ENCODE measurements at places on chromosomes 7 and 10.

DNA sequence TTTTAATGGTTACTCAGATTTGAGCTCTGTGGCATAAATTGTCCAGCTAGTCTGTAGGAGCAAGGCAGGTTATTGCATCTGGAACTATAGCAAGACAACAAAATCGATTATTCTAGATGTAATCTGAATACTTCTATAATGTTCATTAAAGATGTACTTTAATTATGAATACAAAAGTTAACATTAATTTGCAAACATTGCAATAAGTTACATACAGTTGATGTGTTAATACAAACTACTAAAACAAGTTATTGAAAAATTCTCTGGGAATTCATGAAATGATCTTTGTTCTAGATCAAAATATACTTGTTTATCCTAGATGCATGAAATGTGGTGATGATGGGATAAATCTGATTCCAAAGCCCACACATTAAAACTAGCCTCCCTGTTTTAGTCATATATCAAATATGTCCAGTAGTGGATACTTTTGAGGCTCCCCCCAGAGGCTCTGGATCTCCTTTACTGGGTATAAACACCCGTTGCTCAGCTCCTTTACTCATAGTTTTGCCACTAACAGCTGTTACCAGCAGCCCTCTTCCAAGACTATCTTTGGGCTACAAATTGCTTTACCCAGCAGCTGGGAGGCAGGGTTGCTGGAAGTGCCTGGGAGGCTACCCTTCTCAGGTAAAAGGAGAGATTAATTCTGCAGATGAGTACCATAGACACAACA lies 78.1 kb downstream of the ARL4A start:
- no peak for DNase-seq

DNA sequence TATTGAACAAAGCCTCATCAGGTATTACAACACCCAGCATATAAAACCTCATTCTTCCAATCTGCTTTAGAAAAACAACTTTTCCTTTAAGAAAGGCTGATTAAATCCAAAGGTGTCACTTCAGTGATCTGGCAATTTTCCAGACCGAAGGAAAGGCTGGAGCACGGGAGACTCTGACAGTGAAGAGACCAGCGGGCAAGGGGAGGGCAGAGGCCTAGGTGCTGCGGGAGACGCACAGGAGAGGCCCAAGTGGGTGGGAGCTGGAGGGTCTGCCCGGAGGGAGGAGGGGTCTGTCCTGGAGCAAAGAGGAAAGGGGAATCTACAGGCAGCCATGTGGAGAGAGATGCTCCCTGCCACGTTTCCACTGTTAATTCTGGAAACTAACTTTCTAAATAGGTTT lies 24.3 kb upstream of the PPP2R2D start:
- no peak for DNase-seq

DNA sequence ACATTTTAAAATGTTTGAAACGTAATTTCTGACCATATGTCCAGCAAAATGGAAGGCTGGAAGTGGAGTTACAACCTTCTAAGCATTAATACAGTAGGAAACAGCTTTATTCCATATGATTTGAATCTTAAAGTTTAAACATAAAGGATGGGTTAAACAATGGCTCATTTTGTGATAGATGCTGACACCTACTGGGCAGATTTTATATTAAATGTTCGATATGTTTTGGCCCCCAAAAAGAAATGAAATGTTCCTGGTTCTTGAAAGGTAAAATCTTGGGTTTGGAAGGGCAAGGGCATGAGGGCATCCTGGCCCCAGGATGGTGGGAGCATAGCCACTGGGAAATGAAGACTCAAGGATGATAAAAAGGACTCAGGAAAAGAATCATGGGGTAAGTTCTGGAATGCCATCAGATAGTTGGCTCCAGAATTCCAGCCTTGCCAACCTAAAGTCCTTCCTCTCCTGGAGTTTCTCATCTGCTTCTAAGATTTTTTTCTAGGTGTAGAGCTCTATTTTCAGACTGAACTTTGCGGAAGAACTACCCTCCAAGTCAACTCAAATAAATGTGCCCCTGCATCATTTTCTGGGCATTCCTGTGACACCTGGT lies 34.6 kb upstream of the SLC35G1 start:
- DNase-seq = no peak

- DNase-seq = no peak
These were observed 3.3 kb upstream of the DIP2C start for GRCh38 chr10:692682-693351.

- no peak for DNase-seq
These were observed 184.5 kb downstream of the PRKCQ start for GRCh38 chr10:6395606-6396005.

DNA sequence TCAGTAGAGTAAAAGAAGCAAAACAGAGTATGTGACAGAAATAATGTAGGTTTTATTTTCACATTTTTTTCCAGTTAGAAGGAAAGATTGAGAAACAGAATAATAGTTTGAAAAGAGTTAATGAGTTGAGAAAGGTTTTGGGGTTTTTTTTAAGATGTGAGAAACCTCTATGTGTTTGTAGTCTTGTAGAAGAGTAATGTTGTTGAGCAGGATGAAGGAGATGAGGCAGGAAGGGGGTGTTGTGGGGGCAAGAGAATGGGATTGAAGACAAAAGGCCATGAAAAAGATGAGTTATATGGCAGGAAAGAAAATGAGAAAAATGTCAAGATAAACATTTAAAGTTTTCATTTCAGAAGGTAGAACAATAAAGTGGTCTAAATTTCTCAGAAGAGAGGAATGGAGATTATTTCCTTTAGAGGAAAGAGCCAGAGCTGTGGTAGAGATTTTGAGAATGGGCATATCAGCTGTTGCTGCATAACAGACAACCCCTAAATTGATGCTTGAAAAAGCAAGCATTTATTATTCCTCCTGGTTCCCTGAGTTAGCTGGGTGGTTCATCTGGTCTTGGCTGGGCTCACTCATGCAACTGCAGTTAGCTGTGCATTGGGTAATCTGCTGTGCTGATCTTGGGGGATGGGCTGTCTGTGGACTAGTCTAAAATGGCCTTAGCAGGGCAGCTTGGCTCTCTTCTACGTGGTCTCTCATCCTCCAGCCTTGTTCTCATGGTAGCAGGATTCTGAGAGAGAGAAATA lies 27.1 kb downstream of the PCGF5 start:
- DNase-seq = no peak

GRCh38 chr10:22823109-22823508 lies 104.7 kb upstream of the ARMC3 start:
- no peak for DNase-seq

GRCh38 chr10:56095506-56096225 lies 265.4 kb downstream of the ZWINT start:
- DNase-seq = no peak

DNA sequence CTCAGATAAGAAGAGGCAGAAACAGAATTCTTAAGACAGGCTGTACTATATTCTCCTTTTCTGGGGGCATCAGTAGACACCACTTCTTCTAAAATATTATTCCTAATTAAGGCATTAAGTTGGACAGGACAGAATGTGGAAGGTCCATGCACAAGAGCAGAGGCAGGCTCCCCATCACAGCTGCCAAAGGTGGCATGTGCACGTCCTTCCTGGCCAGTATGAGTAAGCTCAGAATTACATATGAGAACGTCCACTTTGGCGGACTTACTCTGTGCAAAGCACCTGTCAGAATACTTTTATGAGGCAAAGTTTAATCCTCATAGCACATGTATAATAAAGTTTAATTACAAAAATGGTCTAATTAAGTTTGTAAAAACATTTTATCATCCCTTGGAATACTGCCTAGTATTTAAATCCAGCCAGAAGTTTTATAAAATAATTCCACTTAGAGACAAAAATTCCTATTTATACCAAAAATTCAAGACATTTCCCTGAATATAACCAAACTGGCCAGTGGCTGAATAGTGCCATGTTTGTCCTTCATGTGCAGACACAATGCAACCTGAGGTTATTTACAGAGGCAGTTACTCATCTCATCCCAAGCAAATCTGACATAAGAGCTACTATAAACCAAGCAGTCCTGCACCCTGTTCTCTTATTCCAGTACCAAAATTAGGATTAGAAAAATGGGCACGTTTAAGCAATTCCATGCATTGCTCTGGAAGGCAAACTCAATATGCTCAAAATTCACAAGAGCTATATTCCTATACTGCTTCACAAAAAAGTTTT lies 65.5 kb downstream of the CACUL1 start:
- DNase-seq = no peak

DNA sequence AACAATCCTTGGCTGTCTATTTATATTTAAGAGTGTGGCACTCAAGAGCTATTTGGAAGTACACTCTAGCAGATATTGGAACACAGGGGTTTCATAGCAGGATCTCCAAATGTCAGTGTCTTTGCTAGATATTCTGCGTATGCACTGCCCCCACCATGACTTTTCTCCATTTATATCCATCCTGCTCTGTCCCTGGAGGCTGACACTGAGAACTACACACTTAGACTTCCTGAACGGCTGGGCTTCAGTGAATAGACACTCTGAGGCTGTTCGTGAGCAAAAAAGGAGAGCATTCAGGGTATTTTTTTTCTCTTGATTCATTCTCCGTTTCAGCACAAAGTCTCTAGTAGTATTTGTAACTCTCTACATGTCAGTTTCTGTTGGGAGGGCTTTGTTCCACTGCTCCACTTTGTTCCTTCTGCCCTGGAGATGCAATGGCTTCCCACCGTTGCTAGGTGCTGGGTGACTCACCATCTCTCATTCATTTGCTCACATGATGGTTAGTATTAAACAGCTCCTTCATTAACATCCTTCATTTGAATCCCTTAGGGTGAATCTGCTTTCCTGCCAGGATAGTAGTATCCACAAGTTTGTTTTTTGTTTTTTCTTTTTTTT lies 155.9 kb upstream of the SLC13A1 start:
- DNase-seq = no peak

DNA sequence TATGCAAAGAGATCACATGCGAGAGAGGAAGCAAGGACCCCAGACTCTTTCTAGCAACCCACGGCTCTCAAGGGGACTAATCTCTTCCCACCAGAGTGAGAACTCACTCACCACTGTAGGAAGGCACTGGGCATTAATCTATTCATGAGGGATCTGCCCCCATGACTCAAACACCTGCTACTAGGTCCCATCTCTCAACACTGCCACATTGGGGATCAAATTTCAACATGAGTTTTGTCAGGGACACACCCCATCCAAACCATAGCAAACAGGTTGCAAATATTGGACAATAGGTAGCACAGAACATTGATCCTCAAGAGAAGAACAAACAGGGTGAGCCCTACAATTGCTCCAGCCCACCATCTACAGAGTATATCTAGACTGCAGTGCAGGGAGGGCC lies 740.6 kb downstream of the LRMDA start:
- DNase-seq = no peak

- DNase-seq = no peak
These were observed 44.0 kb downstream of the TARP start for GRCh38 chr7:38229386-38229785.

DNA sequence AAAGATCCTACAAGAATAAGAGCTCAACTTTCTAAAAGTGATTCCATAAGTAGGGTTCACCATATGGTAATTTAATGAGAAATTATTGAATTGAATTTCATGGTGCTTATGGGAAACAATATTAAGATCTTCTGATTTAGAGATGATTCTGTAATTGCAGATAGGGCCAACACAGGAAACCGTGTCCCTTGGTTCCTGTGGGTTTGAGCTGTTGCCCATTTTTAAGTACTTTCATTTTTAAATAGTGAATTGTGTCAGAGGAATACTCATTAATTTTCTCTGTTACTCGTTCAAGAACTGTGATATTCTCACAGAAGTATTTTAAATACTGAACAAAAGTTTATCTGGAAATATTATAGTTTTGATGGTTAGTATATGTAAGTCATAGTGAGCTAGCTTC lies 129.2 kb downstream of the SRI start:
- no peak for DNase-seq

DNA sequence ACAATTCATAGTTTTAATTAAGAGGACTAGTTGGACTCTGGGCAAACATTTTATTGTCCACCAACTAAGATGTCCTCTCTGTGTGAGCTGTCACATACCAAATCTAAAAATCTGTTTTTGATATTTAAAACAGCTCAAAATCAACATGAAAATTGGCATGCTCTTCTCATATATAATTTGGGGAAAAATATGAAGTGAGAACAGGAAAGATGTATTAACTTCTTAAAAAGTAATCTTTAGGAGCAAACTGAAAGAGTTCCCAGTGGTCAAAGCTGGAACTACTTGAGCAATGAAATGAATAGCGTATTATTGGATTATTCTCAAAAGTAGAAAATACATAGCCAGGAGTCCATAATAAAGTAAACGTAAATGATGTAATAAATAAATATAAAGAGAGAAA lies 147.2 kb downstream of the DYNC1I1 start:
- no peak for DNase-seq

- no peak for DNase-seq
These were observed 53.6 kb upstream of the ZPBP start for GRCh38 chr7:50146692-50147091.

DNA sequence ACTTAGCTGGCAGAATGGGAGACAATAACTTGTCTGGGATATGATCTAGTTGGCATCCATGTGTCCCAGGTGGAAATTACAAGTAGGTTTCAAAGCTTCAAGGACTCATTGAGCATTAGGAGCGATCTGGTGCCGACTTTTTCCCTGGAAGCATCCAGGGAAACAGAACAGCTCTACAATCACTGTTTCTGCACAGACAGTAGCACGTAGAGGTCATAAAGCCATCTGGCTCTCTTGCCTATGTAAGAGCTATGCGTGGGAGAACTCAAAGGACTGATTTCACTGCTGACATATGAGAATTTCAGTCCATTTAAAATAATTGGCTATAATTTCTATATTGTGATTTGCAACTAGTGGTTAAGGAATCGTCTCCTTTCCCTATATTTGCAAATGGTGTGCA lies 791.7 kb downstream of the REEP3 start:
- DNase-seq = no peak

GRCh38 chr10:72814099-72814790 lies 79.3 kb upstream of the OIT3 start:
- DNase-seq = no peak

DNA sequence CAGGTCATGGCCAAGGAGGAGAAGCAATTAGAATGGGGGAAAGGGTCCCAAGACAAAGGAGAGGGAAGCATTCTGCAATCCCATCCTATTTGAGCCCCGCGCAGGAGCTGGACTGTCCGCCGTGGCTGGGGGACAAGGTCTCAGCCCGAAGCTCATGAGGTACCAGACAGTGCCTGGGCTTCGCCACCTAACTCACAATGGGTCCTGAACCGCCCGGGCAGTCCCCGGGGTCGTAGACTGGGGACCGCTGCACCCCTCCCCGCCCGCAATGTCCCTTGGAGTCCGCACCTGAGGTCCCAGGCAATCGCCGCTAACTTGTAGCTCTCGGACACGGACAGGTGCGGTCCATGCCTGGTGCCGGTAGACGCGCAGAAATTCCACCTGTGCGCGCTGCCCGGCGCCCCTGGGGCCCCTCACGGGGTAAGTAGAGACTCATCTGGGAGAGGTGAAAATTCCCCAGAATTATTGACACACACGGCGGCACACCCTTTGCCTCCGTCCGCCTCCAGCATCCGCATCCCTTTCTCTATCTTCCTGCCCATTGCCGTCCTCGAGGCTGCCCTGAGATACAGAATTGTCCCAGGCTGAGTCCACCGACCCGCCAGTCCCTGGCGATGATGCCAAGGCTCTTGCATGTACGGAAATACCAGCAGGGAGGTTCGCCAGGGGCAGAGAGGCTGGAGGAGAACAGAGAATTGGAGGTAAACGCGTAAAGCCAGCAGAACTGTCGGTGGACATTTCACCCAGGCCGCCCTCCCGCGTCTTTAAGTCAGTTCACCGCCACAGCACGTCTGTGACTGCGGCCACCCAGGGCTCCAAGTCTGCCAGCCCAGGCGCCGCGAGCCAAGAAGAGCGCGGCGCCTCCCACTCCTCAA lies 1.8 kb downstream of the CHRM2 start:
- no peak for DNase-seq
